Stimulated activated CD4-positive, alpha-beta T cell treated with anti-CD3 and anti-CD28 coated beads, Interleukin-4, amount 100 ng/mL, for 24 hours (primary cell): ENCODE measurements at places on chromosomes 1 and 21.

DNA sequence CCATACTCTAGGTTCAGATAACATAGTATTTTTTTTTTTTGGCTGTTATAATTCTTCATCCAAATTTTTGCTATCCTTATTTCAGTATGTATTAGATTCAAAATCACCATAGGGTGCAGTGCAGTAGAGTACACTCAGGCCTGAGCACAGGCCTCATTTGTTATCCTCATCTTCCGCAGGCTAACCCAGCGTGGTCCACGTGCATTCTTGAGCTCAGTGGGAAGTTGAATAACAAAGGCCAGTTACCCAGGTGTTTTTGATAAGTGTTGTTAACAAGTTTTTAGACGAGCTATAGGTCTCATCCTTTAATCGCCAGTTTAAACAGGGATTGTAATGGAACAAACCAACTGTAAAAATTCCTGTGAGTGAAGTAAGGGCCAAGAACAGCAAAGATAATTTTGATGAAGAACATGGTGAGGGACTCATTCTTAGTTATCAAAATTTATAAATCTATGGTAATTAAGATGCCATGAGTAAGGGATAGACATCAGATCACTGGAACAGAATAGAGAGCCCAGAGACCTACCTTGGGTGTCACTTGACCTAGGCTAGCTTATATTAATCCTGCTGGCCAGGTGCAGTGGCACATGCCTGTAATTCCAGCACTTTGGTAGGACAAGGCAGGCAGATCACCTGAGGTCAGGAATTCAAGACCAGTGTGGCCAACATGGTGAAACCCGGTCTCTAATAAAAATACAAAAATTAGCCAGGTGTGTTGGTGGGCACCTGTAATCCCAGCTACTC lies 22.0 kb downstream of the FLVCR1 start:
- no peak for DNase-seq

DNA sequence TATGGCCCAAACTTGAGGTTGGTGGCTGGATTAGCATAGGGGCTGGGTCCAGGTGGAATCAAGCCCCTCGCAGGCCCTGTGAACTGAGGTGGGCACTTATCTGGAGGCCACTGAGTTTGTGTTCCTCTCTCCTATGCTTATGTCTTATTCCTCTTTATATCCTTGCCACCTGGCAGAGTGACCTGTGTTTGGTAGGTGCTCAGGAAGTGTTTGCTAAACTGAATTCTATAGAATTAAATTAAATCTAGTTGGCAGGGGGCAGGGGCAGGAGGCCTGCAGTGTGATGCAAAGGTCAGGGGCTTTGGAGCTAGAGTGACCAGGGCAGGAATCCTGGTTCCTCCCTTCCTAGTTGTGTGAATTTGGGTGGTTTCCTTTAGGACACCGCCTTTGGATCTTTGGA lies 1.1 kb upstream of the TMEM9 start:
- no peak for DNase-seq

- DNase-seq, result no peak
Observed at GRCh38 chr1:1340791-1341548, 8.2 kb downstream of the DVL1 start.

DNA sequence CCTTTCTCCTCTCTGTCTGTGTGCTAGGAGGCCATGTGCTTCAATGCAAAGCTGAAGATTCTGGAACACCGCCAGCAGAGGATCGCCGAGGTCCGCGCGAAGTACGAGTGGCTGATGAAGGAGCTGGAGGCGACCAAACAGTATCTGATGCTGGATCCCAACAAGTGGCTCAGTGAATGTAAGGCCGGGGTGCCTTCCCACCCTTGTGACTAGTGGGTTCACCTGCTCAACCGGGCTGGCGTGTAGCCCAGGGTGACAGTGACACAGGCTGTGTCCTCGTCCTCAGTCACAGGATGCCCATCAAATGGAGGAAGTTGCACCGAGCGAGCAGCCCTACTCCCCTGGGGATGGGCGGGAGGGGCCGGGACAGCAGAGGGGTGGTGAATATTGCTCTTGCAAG lies 544.1 kb downstream of the KIF26B start:
- DNase-seq, result no peak

- DNase-seq, result no peak
Observed at GRCh38 chr1:90730243-90731022, 13.3 kb upstream of the BARHL2 start.

- DNase-seq, result no peak
Observed at GRCh38 chr1:45206808-45207623, 611 bp upstream of the ZSWIM5 start.

- DNase-seq, result peak; percentile 54
Observed at GRCh38 chr1:205430696-205431305, 8.9 kb upstream of the LEMD1 start.

GRCh38 chr1:41657679-41658295 lies 173.3 kb upstream of the EDN2 start:
- no peak for DNase-seq

- no peak for DNase-seq
Observed at GRCh38 chr1:36320291-36320761, 3.1 kb downstream of the EVA1B start.

- no peak for DNase-seq
Observed at GRCh38 chr1:117795190-117795589, 134.2 kb downstream of the GDAP2 start.

DNA sequence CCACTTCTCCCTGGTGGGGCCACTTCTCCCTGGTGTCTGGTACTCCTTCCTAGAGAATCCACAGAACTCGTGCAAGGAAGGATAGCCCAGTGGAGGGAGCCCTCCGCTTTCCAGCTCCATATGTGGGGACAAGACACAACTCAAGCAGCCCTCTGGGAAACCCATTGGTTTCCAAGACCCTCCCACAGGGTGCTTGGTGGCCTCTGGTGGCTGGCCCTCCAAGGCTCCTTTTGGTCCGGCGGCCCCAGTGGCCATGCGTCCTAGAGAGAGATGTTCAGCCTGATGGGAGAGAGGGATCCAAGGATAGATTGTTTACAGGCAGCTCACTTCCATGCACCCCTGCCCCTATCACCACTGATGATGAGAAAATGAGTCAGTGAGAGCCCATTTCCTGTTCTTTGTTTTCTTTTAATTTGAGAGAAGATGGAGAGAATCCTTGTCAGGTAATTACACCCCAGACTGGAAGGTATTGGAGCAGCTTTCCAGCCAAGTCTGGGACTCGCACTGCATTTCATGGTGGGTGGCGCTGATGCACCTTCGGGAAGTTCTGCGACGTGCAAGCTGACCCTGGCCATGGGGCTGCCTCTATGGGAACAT lies 486.2 kb upstream of the VAMP3 start:
- DNase-seq, result no peak

DNA sequence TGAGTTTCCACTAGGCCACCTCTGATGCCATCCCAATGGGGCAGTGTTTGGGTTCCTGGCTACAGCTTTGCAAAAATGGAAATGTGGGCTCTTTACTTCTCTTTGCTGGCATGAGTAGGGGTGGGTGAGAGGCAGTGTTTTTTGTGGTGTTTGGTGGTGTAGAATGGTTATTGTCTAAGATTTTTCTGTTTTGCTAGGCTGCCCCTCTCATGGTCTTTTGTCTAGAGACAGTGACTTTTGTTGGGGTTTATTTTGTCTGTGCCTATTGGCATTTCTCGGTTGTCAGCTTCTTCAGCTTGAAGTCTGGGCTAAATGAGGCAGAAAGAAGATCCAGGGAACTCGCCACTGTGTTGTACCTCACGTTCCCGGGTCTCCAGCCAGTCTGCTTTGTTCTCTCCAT lies 112.1 kb downstream of the CENPF start:
- no peak for DNase-seq

DNA sequence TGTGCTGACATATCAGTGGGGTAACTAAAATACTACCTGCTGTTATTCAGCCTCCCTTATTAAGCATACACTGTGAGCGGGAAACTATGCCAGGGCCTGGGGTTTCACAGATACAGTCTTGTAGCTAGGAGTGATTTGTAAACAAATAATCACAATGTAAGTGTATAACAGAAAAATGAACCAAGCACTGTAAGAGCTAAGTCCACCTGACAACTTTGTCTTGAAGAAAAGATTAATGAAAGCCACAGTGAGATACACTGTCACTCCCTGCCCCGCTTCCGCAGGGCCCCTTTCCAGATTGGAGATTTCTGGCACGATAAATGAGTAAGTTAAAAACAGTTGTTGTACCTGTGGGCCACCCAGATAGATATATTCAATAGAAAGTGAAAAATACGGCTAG lies 4.8 kb downstream of the RCAN3 start:
- no peak for DNase-seq

DNA sequence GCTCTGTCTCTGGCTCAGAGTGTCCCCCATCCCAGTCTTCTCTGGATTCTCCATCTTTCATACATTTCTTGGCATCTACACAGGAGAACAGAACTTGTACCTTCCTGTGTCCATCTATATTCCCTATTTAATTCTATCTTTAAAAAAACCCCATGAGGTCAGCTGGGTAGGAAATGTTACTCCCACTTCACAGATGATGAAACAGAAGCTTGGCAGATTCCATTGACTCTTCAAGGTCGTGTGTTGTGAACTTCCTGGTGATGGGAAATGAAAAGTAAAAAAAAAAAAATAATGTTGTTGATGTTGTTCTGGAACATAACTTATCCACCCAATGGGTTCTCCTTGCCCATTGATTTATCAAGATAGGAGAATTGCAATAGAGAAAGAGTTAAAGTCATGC lies 8.9 kb downstream of the CHI3L2 start:
- no peak for DNase-seq

DNA sequence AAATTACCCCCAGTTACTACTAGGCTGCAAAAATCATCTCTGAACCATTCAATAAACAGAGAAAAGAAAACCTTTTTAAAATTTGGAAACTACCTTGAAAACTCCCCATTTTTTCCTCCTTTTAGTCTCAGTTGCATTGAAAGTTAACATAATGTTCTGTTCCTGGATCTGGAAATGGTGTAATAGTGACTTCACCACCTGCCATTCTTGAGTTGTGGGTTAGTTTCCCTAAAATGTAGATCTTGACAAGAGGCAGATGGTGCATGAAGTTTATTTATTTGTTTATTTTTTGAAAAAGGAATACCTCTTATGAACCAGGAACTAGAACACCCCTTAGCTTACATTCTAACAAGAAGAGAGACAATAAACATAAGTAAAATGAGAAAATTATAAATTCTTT lies 72.8 kb downstream of the ATF6 start:
- DNase-seq, result no peak

DNA sequence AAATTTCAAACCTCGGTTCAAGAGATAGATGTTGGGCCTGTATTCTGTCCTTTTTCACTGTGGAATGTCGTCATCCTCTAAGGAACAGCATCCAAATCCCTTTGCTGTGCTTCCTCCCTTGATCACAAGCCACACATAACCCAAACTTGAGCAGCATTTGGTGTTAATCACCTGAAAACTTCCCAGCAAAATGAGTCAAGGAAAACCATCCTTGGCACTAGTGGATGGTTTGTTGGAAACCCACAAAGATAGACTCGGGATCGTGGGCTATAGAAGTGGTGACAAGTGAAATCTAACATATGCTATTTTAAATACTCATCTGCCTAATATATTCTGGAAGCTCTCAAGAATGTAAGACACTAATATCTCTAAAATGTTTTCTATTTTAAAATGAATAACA lies 459.1 kb downstream of the SETD4 start:
- DNase-seq, result no peak

DNA sequence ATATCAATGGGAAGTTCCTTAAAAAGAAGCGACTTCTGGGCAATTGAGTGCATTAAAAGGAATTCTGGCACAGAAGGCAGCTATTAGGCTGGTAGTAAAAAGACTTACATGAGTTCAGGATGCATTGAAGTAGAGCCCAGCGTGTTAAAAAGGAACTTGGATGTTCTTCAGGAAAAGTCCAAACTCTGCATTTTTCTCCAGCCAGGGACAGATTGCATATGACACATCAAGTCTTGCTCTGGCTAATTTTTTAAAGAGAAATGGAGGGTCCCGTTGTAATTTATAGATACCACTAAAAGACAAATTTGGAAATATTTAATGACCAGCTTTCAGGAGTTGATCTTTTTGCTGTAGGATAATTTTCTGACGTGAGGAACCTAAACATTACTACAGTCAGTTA lies 1.2 kb downstream of the TPRG1L start:
- DNase-seq, result no peak

- DNase-seq, result peak; percentile 48
Observed at GRCh38 chr1:6962996-6963911, 178.0 kb downstream of the CAMTA1 start.

DNA sequence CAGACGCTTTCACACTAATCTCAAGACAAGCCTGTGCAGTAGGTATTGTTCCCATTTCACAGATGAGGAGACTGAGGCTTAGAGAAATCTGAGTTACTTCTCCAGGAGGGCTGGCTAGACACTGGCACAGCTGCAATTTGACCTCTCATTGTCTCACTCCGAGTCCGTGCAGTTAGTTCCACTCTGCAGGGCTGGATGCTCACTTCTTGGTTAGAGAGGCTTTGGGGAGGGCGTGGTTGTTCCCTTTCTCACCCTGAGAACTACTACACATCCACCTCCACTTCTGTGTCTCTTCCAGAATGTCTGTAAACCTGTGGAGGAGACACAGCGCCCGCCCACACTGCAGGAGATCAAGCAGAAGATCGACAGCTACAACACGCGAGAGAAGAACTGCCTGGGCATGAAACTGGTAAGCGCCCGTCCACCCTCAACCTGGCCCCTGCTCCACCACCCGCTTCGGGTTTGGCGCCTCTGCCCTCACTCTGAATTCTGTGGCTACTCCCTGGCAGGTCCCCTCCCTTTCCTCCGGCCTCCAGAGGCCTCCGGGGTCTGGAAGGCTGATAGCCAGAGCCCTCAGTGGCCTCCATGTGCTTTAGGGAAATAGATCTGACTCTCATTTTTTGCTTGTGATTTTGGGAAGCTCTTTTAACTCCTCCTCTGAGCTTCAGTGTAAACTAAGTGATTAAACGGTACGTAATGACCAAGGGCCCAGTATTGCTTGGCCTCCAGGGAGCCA lies 29.1 kb downstream of the EIF2D start:
- peak; percentile 59 for DNase-seq

- no peak for DNase-seq
Observed at GRCh38 chr1:84632673-84633434, 57.4 kb downstream of the SSX2IP start.

DNA sequence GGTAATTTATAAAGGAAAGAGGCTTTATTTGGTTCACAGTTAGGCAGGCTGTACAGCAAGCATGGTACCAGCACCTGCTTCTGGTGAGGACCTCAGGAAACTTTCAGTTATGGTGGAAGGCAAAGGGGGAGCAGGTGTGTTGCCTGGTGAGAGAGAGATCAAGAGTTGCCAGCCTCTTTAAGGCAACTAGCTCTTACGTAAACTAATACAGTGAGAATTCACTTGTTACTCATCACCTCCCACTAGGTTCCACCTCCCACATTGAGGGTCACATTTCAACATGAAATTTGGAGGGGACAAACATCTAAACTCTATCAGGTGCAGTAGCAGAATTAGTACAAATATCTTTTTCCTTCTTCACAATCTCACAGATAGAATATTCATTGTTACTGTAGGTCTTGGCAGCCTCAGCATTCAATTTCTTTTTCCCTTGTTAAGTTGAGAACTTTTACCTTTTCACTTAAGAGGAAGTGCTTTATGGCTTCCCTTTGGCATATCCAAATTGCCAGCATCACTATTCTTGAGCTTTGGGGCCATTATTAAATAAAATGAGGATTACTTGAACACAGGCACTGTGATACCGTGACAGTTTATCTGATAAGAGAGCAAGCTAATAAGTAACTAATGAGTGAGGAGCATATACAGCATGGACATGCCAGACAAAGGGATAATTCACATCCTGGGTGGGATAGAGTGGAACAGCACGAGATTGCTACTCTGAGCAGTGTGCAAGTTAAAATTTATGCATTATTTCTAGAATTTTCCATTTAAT lies 48.4 kb downstream of the MAGI3 start:
- DNase-seq, result no peak

- no peak for DNase-seq
Observed at GRCh38 chr1:118042501-118042900, 113.0 kb downstream of the WDR3 start.

GRCh38 chr1:33317354-33317753 lies 3.5 kb downstream of the A3GALT2 start:
- no peak for DNase-seq
